ENCODE measurements at places on chromosomes 16 and 17.

GRCh38 chr17:55482591-55483389 lies 28.5 kb downstream of the SMIM36 start:
- DNase-seq: no peak

DNA sequence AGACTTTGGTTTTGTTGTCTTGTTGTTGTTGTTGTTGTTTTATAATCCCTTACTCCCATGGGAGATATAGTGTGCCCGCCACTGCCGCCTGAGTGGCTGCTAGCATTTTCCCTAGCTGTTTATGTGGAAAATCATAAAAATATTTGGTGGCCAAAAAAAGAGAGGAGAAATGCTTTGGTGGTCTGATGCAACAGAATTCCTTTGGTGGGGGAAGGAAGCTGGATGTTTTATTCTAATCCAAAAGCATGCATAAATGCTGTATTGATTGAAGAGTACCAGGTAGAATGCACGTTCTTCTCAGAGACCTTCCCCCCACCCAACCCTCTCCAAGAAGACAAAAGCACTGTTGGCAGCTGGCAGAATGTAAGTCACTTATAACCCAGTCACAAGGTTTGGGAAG lies 93.2 kb downstream of the C17orf67 start:
- peak; percentile 40 for DNase-seq

GRCh38 chr16:83722456-83723183 lies 85.2 kb upstream of the HSBP1 start:
- DNase-seq: peak; percentile 22

GRCh38 chr17:36808180-36808661 lies 129.1 kb upstream of the LHX1 start:
- peak; percentile 37 for DNase-seq

DNA sequence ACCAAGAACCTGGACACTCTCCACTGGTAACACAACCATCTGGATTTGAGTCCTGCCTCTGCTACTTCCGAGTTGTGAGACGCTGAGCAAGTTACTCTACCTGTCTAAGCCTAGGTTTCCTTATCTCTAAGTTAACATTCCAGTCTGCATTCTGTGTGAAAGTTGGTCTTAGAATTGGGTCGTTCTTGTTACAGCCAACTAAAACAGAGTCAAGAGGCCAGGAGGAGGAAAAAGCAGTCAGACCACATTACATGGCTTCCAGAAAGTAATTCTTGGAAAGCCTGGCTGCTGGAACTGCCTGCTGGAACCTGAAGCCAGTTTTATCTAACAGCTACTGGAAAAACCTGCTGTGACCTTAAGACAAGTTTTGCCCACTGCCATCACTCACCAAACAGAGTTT lies 38.4 kb upstream of the XYLT1 start:
- DNase-seq: no peak

DNA sequence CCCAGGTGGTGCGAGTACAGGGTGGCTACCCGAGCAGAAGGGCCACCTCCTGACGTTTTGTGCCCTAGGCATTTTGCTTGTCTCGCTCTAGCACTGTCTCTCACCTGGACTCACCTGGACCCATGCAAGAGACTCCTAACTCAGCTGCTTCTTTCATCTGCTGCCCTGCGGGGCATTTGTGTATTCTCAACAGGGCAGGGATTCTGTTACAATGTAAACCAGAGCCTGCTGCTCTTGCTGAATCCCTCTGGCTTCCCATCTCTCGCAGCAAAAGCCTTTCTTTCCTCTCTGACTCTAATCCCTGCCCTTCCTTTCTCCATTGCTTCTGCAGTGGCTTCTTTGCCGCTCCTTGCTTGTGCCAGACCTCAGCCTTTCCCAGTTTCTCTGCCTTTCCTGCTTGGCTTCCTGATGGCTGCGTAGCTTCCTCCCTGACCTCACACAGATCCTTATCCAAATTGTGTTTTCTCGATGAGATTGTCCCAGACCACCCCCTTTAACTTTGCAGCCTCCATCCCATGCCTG lies 10.2 kb downstream of the ARSG start:
- DNase-seq: no peak

DNA sequence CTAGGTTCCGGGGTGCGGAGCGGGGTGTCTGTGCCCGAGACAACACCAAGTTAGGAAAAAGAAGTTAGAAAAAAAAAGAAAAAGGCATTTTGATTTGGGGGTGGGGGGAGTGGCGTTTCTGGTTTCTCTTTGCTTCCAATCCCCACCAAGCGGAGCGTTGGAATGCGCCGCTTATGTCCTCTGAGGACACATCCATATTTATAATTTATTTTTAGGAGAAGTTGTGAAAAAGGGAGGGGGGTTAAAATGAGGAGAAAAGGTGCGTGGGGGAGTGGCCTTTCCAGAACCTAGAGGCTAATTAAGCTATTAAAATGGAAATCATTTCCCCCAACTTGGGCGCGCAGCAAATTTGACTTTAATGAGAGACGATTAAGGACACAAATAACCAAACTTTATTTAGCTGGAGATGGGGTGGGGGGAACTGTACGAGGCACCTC lies 232.1 kb downstream of the MRTFB start:
- peak; percentile 47 for DNase-seq

- DNase-seq: no peak
Measured at GRCh38 chr17:49359990-49360795, 1.9 kb downstream of the ZNF652 start.

GRCh38 chr16:9134306-9134705 lies 42.9 kb downstream of the HAPSTR1 start:
- DNase-seq: no peak

DNA sequence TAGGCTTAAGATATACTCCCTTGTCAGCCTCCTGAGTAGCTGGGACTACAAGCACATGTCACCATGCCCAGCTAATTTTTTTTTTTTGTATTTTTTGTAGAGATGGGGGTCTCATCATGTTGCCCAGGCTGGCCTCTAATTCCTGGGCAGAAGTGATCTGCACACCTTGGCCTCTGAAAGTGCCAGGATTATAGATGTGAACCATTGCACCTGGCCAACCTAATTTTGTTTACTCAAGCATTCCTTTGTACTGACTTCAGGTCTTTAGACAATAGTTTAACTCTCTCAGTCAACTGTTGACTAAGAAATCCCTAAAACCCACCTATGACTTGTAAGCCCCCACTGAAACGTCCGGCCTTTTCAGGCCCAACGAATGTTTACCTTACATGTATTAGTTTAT lies 628.3 kb upstream of the CDH8 start:
- DNase-seq: no peak

DNA sequence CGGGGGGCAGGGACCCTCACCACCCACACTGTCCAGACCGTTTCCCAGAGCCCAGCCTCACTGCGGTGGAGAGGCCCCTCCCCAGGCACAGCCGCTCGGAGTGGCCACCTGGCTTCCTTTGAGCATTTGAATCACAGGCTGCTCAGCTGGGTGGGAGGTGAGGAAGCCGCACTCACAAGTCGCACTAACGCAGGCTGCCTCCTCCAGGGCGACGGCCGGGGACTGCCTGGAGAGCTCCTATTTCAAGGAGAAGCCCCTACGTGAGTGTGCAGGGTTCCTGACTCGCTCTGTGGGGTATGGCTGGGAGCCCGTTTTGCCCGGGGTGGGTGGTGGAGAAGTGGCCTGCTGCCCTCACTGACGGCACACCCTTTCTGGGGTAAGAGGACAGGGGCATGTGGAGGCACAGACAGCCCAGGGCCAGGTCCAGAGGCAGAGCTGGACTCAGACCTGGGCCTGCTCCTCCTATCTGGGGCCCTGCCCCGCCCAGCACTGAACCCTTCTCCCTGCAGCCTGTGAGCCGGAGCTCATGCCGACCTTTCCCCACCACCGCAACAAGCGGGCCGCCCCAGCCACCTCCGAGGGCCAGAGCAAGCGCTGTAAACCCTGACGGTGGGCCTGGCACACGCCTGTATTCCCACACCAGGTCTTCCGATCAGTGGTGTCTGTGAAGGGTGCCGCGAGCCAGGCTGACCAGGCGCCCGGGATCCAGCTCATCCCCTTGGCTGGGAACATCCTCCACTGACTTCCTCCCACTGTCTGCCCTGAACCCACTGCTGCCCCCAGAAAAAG lies 6.2 kb downstream of the SPATA2L start:
- DNase-seq: no peak

DNA sequence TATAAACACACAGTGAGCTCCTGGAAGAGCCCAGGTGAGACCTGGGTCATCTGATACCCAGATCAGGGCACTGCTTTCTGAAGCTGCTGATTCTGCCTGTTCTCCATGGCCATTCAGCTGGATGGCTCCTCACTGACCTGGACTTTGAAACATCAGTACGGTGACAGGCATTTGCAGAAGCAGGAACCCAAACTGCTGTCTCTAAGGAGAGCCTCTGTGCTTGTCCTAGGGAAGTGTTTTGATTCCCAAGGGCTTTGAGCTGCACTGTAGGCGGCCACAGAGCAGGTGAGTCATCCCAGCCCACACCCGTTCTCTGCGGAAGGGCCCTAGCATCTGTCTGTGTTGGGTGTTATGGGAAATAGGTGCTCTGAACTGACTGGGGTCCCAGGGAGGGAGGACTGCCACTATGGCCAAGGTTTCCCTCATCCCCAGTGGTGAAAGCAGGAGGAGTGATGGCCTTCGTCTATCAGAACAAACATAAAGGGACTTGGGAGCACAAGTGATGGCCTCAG lies 60.7 kb upstream of the ADCY9 start:
- peak; percentile 76 for DNase-seq

GRCh38 chr16:26992666-26993349 lies 73.9 kb upstream of the C16orf82 start:
- no peak for DNase-seq

DNA sequence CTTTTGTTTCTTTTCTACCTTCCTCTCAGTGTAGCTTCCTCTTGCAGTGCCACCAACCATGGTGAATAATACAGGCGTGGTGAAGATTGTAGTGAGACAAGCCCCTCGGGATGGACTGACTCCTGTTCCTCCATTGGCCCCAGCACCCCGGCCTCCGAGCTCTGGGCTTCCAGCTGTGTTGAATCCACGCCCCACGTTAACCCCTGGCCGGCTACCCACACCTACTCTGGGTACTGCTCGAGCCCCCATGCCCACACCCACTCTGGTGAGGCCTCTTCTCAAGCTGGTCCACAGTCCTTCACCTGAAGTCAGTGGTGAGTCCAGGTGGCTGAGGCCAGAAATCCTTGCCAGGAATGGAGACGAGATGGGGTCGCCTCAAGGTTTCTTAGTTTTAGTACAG lies 23.9 kb downstream of the SRCAP start:
- no peak for DNase-seq

- DNase-seq: no peak
Measured at GRCh38 chr17:50476545-50477315, 1.9 kb upstream of the RSAD1 start.

DNA sequence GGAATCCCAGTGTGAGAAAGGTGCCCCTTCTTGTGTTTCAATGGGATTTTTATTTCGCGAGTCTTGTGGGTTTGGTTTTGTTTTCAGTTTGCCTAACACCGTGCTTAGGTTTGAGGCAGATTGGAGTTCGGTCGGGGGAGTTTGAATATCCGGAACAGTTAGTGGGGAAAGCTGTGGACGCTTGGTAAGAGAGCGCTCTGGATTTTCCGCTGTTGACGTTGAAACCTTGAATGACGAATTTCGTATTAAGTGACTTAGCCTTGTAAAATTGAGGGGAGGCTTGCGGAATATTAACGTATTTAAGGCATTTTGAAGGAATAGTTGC lies 567 bp downstream of the UBB start:
- peak; percentile 14 for DNase-seq
